Esophagus muscularis mucosa (tissue), 4 donors: ENCODE measurements at places on chromosomes 2 and 18.

DNA sequence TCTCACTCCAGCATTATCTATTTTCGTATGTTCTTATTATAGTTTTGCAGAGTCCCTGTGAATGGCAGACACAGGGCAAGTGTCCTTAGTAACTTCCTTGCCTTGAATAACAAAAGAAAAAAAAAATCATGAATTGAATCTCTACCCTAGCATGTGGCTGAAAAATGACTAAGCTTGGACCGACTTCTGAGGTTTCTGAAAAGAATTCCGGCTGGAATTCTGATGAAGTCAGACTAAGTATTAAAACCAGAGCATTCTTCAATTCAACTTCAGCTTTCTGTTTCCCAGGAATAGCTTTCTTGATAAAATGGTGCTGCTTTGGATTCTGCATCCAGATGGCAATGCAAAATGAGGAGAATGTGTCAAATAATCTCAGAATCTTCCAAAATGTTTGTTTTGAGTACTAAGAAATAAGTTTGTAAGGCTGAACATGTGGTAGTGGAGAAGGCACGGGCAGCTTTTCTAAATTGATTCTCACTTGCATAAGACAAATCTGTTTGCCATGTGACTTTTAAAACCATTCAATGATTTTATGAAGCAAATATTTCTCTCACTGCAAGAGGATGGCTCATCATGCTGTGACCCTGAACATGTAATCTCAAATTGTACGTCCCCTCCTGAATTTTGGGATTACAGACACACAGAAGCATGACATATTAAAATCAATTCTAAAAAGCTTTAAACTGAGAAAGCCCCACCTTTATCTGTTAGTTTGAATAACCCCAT is 1462.8 kb upstream of the LRRTM1 start:
- peaks cover 4% of the 10 kb centered on the region for H3K4me1 ChIP-seq
- H3K27ac ChIP-seq, result no peak overlapping the region
- DNase-seq, result no peak
- no peaks in the 10 kb centered on the region for H3K27me3 ChIP-seq
- no peaks in the 10 kb centered on the region for H3K36me3 ChIP-seq

- H3K27ac ChIP-seq, result no peak overlapping the region
- no peaks in the 10 kb centered on the region for H3K36me3 ChIP-seq
These were observed 1178.5 kb upstream of the ACVR2A start for GRCh38 chr2:146666340-146666739.

- H3K4me1 ChIP-seq, result peaks cover 83% of the 10 kb centered on the region
- no peak for DNase-seq
- H3K4me3 ChIP-seq, result no peak overlapping the region
- H3K36me3 ChIP-seq, result no peaks in the 10 kb centered on the region
- H3K27me3 ChIP-seq, result no peaks in the 10 kb centered on the region
- H3K27ac ChIP-seq, result peak overlapping the region; percentile 76
These were observed 123.5 kb downstream of the TANC1 start for GRCh38 chr2:159091976-159092375.

GRCh38 chr2:163751696-163752095 is 15.9 kb upstream of the FIGN start:
- no peak for DNase-seq
- no peaks in the 10 kb centered on the region for H3K4me1 ChIP-seq
- no peaks in the 10 kb centered on the region for H3K36me3 ChIP-seq
- no peak overlapping the region for H3K4me3 ChIP-seq
- no peak overlapping the region for H3K27ac ChIP-seq

DNA sequence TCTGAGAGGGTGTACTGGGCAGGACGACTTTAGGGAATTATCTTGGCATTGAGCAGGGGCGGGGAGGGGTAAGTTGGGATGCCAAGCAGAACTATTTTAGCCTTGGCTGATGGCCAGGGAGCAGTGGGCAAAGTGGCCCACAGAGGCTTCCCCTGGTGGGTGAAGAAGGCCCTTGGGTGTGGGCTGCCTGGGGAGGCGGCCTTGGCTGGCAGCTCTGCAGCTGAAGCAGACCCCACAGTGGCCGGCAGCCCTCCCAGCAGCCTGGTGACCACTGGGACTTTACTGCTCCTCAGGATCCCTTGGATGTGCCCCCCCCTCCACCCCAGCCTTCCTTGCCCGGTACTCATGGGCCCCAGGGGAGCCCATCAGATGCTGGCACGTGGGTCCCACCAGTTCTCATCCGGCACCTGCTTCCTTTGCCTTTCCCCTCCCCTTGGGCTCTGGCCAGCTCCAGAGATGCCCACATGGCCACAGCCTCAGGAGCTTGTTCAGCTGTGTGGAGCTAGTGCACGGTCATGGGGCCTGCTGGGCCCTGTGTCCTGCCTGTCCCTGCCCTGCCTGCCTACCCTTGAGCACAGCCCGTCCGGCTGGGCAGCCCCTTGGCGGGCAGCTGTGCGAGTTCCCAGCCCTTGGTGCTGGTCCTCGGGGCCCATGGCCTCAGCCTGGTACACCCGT is 122.1 kb upstream of the HS6ST1 start:
- DNase-seq, result peak; percentile 85
- H3K4me1 ChIP-seq, result peaks cover 16% of the 10 kb centered on the region
- no peak overlapping the region for H3K4me3 ChIP-seq
- no peak overlapping the region for H3K27ac ChIP-seq
- no peaks in the 10 kb centered on the region for H3K27me3 ChIP-seq

- no peaks in the 10 kb centered on the region for H3K27me3 ChIP-seq
- no peaks in the 10 kb centered on the region for H3K36me3 ChIP-seq
- H3K4me3 ChIP-seq, result peak overlapping the region; percentile 3
- DNase-seq, result peak; percentile 93
- H3K27ac ChIP-seq, result peak overlapping the region; percentile 89
These were observed 3.6 kb downstream of the LDLRAD4 start for GRCh38 chr18:13221869-13222855.

GRCh38 chr2:207754498-207755383 is 15.0 kb downstream of the FZD5 start:
- H3K27ac ChIP-seq, result no peak overlapping the region
- H3K4me1 ChIP-seq, result no peaks in the 10 kb centered on the region
- H3K27me3 ChIP-seq, result no peaks in the 10 kb centered on the region

DNA sequence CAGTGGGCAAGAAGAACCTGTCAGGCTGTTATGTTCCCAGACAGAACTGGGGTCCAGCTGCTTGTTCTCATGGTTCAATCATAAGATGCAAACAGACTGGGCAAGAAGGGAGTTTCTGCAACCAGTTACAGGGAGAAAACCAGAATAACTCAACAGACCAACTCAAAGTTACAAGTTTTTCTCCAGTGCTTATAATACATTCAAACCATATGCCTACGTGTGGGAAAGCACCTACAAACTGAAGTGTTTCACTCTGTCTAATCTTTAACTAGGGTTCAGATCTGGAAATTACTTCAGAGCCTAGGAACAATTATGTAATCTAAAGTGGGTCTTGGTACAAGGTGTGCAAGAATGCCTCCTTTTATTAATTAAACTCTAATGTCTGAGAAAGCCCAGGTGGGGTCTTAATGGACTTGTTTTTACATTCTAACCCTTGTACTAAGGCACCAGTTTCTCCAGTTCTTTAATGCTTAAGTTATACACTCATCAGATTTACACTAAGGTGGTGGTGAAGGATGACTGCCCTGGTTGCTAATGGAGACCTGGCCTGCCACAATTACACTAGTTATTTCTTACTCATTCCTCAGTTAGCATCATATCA is 951.9 kb downstream of the TSN start:
- H3K27ac ChIP-seq, result no peak overlapping the region
- no peaks in the 10 kb centered on the region for H3K36me3 ChIP-seq

- H3K27me3 ChIP-seq, result no peaks in the 10 kb centered on the region
- H3K27ac ChIP-seq, result peak overlapping the region; percentile 37
- H3K4me3 ChIP-seq, result peak overlapping the region; percentile 13
- DNase-seq, result no peak
- H3K4me1 ChIP-seq, result peaks cover 3% of the 10 kb centered on the region
- no peaks in the 10 kb centered on the region for H3K36me3 ChIP-seq
These were observed 680.9 kb downstream of the IRS1 start for GRCh38 chr2:226118471-226119429.

DNA sequence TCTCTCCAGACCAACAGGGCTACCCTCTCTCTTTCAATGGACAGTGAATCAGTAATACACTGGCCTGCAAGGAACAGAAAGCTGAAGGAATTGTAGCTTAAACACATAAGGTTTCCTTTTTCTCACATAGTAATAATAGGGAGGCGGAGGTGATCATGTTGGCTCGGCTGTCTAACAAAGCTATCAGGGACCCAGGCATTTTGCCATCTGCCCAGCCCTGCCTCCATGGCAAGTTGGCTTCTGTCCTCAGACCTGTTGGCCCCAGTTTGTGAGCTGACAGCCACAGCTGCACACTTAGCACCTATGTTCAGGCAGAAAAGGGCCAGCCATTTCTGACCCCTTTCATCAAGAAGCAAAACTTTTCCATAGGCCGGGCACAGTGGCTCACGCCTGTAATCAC is 2.0 kb upstream of the CHRNG start:
- no peaks in the 10 kb centered on the region for H3K4me1 ChIP-seq
- H3K36me3 ChIP-seq, result no peaks in the 10 kb centered on the region
- H3K27ac ChIP-seq, result no peak overlapping the region
- no peak for DNase-seq
- H3K4me3 ChIP-seq, result no peak overlapping the region
- peaks cover 16% of the 10 kb centered on the region for H3K27me3 ChIP-seq

GRCh38 chr2:173407646-173408045 is 53.0 kb downstream of the CDCA7 start:
- H3K27ac ChIP-seq, result no peak overlapping the region
- H3K4me1 ChIP-seq, result peaks cover 1% of the 10 kb centered on the region
- peaks cover 5% of the 10 kb centered on the region for H3K27me3 ChIP-seq
- H3K4me3 ChIP-seq, result no peak overlapping the region

- no peaks in the 10 kb centered on the region for H3K36me3 ChIP-seq
- no peak for DNase-seq
- H3K4me1 ChIP-seq, result peaks cover 45% of the 10 kb centered on the region
- H3K27ac ChIP-seq, result peak within 1 kb of the TSS; percentile 78
- H3K4me3 ChIP-seq, result peak within 1 kb of the TSS; percentile 65
- H3K27me3 ChIP-seq, result peaks cover 16% of the 10 kb centered on the region
These were observed at the start of gene CYP1B1 for GRCh38 chr2:38075507-38076151. CYP1B1 (minus strand) TSS chr2:38076151; CDS start chr2:38075388, 763 bp downstream.

DNA sequence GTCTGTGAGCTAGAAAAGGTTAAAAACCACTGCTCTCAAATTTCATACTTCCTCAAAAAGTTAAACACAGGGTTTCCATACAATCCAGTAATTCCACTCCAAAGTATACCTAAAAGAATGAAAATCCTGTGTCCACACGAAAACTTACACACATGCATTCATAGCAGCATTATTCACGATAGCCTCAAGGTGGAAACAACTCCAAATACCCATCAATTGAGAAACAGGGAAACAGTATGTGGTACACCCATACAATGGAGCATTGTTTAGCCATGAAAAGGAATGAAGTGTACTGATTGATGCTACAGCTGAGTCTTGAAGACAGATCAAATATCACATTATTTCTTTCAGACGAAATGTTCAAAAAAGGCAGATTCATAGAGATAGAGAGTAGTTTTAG is 36.7 kb downstream of the UXS1 start:
- H3K4me1 ChIP-seq, result no peaks in the 10 kb centered on the region
- DNase-seq, result no peak

- no peak overlapping the region for H3K4me3 ChIP-seq
- H3K36me3 ChIP-seq, result no peaks in the 10 kb centered on the region
- H3K27ac ChIP-seq, result no peak overlapping the region
- H3K4me1 ChIP-seq, result peaks cover 67% of the 10 kb centered on the region
- H3K27me3 ChIP-seq, result no peaks in the 10 kb centered on the region
- DNase-seq, result no peak
These were observed 29.2 kb downstream of the COBLL1 start for GRCh38 chr2:164812378-164812777.

DNA sequence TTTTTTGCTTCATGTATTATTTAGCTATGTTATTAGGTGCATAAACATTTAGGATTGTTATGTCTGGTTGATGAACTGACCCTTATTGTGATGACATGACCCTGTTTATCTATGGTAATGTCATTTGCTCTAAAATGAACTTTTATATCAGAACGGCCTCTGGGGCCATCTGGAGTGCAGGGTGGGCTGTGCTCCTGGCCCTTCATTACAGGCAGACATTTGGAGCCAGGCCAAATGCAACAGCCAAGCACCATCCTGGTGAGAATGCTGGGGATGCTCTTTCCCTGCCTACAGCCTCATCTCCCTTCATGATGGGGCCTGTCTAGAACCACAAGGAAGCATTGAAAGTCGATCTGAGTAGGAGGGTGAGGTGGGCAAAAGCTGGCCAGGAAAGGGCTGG is 38.0 kb downstream of the HJURP start:
- H3K4me3 ChIP-seq, result no peak overlapping the region
- H3K36me3 ChIP-seq, result no peaks in the 10 kb centered on the region
- no peak overlapping the region for H3K27ac ChIP-seq
- no peaks in the 10 kb centered on the region for H3K4me1 ChIP-seq

DNA sequence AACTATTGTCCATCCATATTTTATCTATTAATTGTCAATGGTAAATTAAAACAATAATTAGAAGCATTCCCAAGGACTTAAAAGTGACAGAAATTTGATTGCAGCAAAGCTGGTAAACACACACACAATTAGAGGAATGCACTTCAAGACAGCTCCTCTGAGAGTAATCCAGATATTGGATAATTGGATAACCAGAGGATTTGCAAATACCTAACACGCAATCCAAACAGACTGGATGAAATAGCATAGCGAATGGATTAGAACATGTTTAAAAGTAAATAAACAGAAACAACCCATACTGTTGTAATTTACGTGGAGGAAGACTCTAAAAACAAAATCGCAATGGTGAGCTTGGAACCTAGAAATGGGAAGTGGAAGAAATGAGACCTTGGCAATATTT is 239.8 kb downstream of the METTL4 start:
- H3K36me3 ChIP-seq, result no peaks in the 10 kb centered on the region
- no peak overlapping the region for H3K27ac ChIP-seq
- H3K4me3 ChIP-seq, result no peak overlapping the region
- no peaks in the 10 kb centered on the region for H3K27me3 ChIP-seq
- DNase-seq, result no peak
- no peaks in the 10 kb centered on the region for H3K4me1 ChIP-seq

DNA sequence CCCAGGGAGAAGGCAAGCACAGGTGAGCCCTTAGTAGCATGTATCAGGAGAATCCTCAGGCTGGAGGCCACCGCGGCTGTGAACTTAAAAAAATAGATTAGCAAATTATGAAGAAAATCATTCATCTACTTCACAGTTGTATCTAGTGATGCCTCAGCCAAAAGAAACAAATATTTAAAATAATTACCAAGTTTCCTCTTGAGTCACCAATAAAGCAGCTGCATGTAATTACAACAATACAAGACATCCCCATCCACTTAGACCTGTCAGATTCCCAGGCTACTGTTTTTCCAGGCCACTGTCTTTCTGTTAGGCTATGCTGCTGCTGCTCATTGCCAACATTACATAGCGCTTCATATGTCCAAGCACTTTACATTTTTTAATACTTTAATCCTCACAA is 54.6 kb upstream of the PHLPP1 start:
- no peaks in the 10 kb centered on the region for H3K36me3 ChIP-seq
- no peaks in the 10 kb centered on the region for H3K27me3 ChIP-seq
- DNase-seq, result no peak
- H3K4me3 ChIP-seq, result no peak overlapping the region
- no peak overlapping the region for H3K27ac ChIP-seq
- no peaks in the 10 kb centered on the region for H3K4me1 ChIP-seq
